ENCODE measurements at places on chromosomes 2 and 18. TPM values are rescaled to one million over a fixed set of nuclear protein-coding genes. Genes with fewer than 3 reads are reported as not detected.

DNA sequence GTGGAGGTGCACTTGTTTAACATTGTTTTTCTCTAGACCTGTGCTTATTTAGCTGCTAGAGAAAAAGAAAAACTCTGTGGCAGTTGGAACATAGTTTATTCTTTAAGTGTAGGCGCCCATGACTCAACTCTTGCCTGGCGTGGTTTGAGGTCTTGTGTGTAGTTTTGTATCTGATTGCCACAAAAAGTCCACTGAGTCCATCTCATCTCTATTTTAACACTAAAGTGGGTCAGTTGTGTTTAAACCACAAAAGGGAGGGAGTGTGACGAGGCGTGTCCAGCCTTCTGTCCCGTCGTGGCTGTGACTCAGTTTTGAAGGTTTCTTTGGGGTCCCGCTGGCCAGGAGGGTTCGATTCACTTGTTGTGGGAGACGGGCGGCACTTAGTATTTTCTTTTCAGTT is 15.3 kb upstream of the UGT1A9 start:
- H3K27ac ChIP-seq = no peak overlapping the region
- peaks cover under 1% of the 10 kb centered on the region for H3K27me3 ChIP-seq
- no peak overlapping the region for H3K4me3 ChIP-seq

GRCh38 chr2:205762881-205763280 is 80.6 kb downstream of the NRP2 start:
- peaks cover 31% of the 10 kb centered on the region for H3K4me1 ChIP-seq
- H3K36me3 ChIP-seq = no peaks in the 10 kb centered on the region
- H3K27ac ChIP-seq = no peak overlapping the region
- H3K4me3 ChIP-seq = no peak overlapping the region
- DNase-seq = no peak

DNA sequence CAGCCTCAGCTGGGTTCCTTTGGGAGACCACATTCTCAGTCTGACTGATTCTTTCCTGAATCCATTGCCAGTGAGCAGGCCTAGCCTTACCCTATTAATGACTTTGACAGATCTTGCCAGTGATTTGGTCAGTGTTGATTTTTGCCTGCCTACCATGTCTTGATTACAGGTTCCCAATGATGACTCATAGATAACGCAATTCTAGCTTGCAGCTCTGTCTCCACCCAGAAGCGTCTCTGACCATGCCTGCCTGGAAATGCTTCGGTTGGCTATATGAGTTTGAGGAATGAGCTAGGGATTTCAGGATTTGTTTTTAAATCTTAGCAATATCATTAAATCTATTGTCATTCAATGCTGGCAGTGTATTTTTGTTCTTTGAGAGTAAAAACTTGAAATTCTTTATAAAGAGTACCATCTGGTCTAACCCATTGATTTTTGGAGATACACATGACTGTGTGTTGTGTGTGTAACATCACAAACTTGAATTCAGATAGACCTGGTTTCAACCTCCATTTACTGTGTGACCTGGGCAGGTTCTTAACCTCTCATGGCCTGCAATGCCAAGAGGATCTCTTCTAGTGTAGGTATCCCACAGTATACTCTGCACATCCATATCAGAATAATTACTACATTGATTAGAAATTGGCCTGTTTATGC is 57.0 kb downstream of the CCDC150 start:
- no peak for DNase-seq
- H3K36me3 ChIP-seq = peaks cover 26% of the 10 kb centered on the region
- no peaks in the 10 kb centered on the region for H3K27me3 ChIP-seq
- H3K4me1 ChIP-seq = no peaks in the 10 kb centered on the region
- no peak overlapping the region for H3K27ac ChIP-seq
- no peak overlapping the region for H3K4me3 ChIP-seq

DNA sequence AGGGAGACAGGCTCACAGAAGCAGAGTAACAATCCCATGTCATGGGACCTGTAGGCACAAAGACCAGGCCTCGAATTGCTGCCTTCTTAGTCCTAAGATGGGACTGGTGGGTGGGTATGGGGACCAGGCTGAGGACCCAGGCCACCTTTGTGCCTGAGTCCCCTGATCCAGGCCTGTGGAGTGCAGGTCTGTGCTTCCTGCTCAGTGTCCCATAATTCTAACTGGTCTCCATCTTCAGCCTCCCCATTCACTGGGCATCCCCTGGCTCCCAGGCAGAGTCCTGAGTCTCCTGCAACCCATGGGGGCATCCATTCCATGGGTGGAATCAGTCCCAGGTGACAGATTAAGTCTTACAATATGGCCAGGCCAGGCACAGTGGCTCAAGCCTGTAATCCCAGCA is 83.9 kb downstream of the SMAD7 start:
- H3K36me3 ChIP-seq = no peaks in the 10 kb centered on the region
- H3K27ac ChIP-seq = no peak overlapping the region
- no peak for DNase-seq
- H3K4me1 ChIP-seq = no peaks in the 10 kb centered on the region
- H3K4me3 ChIP-seq = no peak overlapping the region
- H3K27me3 ChIP-seq = peaks cover 2% of the 10 kb centered on the region

- peak overlapping the region; percentile 99 for H3K27ac ChIP-seq
- peaks cover 33% of the 10 kb centered on the region for H3K36me3 ChIP-seq
- no peaks in the 10 kb centered on the region for H3K27me3 ChIP-seq
- H3K4me1 ChIP-seq = peaks cover 42% of the 10 kb centered on the region
- DNase-seq = no peak
- H3K4me3 ChIP-seq = peak overlapping the region; percentile 98
These were observed 782 bp downstream of the MTA3 start for GRCh38 chr2:42569116-42569711.

DNA sequence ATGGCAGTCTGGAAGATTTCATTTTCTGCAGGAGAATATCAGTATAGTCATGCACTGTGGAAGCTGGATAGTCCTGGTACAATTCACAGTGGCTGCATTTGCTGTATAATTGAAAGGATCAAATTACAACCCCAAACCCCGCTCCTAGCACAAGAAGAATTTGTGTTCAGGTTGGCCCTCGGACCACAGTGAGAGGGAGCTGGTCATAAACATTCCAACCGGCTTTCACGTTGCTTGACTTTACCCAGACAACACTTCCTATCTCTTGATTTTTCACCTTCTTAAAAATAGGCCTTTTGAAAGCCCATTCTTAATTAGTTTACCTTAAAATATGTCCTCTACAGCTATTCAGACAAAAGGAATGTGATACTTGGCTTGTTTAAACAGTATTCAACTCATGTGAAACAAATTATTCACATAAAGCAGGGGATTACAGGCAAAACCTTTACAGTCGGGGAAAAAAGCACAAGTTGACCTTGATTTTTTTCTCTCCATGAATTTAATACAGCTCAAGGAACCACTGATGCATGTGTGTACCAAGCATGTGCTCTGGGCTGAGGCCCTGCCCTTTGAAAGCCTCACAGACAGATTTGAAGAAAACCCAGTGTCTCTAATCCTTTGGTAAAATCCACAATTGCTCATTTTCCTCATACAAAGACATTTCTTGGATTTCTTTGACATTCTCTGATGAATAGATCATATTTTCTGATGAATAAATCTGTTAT is 143.0 kb upstream of the SOX11 start:
- no peak for DNase-seq
- no peaks in the 10 kb centered on the region for H3K4me1 ChIP-seq
- H3K27me3 ChIP-seq = peaks cover 18% of the 10 kb centered on the region
- H3K4me3 ChIP-seq = no peak overlapping the region
- no peak overlapping the region for H3K27ac ChIP-seq

DNA sequence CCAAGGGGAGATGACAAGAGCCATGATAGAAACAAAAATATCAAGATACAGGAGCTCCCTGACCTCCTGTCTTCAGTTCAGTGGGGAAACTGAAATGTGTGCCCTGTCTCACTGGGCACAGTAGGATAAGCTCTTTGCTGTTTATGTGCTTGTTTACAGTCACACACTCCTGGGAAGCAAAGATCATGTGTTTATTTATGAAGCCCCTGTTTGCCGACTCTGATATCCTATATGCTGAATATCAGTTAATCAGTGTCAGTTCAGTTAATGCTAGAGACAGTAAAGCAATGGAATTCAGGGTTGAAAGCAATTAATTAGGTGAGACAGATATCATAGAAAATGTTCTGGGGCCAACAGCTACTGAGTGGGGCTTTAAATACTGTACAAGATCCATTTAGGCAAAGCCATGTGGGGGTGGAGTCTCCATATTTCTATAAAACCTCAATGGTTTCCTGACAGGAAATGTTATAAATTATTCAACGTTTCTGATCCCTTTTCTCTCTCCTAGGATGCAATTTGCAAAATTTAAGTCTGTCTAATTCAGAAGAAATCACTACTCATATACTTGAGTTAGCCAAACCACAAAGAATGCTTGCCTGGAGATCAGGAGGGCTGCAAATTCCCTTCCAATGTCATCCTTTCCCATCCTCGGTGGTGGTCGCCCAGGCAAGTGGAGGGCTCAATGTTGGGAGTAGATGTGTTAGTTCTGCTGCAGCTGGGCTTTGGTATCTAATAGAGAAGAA is 551.3 kb downstream of the CMPK2 start:
- H3K27me3 ChIP-seq = peaks cover 2% of the 10 kb centered on the region
- peaks cover 77% of the 10 kb centered on the region for H3K36me3 ChIP-seq
- H3K27ac ChIP-seq = no peak overlapping the region
- no peak overlapping the region for H3K4me3 ChIP-seq
- no peak for DNase-seq
- no peaks in the 10 kb centered on the region for H3K4me1 ChIP-seq

DNA sequence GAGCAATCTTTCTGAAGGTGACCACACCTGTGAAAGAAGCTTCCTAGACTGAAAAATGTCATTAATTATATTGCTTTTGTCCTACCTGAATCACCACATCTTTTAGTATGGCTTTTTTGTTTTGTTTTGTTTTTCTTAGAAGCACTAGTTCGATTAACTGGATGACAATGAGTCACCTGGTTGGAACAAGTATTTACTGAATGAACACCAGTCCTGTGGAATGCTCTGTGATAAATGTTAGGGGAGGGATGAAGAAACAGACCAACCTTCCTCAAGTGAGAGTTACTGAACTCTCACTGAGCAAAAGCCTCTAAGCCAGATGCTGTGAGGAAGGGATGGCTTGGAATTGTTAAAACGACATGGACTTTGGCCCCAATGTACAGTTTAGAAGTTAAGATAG is 26.8 kb upstream of the DCC start:
- DNase-seq = no peak
- H3K27me3 ChIP-seq = no peaks in the 10 kb centered on the region
- peaks cover 39% of the 10 kb centered on the region for H3K4me1 ChIP-seq
- no peak overlapping the region for H3K4me3 ChIP-seq
- peaks cover 17% of the 10 kb centered on the region for H3K36me3 ChIP-seq

GRCh38 chr18:57869221-57869620 is 66.1 kb upstream of the ATP8B1 start:
- peaks cover 4% of the 10 kb centered on the region for H3K36me3 ChIP-seq
- no peaks in the 10 kb centered on the region for H3K4me1 ChIP-seq
- no peak overlapping the region for H3K4me3 ChIP-seq
- peaks cover 5% of the 10 kb centered on the region for H3K27me3 ChIP-seq

DNA sequence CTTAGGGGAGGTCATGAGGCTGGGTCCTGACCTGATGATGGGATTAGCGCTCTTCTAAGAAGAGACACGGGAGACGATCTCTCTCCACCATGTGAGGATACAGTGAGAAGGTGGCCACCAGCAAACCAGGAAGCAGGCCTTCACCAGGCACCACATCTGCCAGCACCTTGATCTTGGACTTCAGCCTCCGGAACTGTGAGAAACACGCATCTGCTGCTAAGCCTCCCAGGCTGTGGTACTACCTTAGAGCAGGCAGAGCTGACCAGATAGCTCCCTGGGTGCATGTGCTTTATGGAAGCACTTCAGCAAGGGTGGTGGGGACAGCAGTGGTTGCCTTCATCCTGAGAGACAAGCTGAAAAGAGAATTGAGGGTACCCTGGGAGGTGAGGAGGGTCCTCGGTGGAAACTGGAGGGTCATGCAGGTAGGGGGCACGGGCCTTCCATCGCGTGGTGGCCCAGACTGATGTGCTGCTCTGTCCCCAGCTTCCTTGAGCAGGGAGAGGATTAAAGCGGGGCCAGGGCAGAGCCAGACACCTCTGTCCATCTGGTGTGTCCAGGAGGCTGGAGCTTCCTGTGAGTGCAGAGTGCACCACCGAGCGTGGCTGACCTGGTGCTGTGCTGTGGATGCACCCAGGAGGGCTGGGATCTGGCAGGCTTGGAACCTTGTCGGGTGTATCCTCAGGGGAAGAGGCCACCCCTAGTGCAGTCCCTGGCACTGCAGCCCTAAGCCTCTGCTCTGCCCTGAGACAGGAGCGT is 42.9 kb upstream of the HS6ST1 start:
- peak; percentile 3 for DNase-seq
- no peaks in the 10 kb centered on the region for H3K27me3 ChIP-seq
- H3K4me3 ChIP-seq = no peak overlapping the region
- H3K27ac ChIP-seq = peak overlapping the region; percentile 98
- H3K4me1 ChIP-seq = peaks cover 38% of the 10 kb centered on the region

GRCh38 chr18:21295101-21295500 is 53.1 kb downstream of the GREB1L start:
- H3K4me1 ChIP-seq = peaks cover 19% of the 10 kb centered on the region
- no peak overlapping the region for H3K27ac ChIP-seq
- no peaks in the 10 kb centered on the region for H3K27me3 ChIP-seq

DNA sequence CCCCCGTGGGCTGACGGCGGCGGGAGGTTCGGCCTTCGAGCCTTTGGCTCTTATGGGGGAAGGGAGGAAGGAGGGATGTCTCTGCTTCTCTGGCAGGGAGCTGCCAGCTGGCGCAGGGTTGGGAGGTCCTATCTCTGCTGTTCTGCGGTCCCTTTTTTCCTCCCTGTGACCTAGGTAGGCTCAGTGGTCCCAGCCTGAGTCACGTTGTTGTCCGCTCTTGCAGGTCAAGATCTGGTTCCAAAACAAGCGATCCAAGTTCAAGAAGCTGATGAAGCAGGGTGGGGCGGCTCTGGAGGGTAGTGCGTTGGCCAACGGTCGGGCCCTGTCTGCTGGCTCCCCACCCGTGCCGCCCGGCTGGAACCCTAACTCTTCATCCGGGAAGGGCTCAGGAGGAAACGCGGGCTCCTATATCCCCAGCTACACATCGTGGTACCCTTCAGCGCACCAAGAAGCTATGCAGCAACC is 2.5 kb downstream of the DLX1 start:
- no peak overlapping the region for H3K27ac ChIP-seq
- H3K4me3 ChIP-seq = peak overlapping the region; percentile 87
- peaks cover 76% of the 10 kb centered on the region for H3K4me1 ChIP-seq
- H3K36me3 ChIP-seq = no peaks in the 10 kb centered on the region
- H3K27me3 ChIP-seq = peaks cover 100% of the 10 kb centered on the region
- DNase-seq = no peak

DNA sequence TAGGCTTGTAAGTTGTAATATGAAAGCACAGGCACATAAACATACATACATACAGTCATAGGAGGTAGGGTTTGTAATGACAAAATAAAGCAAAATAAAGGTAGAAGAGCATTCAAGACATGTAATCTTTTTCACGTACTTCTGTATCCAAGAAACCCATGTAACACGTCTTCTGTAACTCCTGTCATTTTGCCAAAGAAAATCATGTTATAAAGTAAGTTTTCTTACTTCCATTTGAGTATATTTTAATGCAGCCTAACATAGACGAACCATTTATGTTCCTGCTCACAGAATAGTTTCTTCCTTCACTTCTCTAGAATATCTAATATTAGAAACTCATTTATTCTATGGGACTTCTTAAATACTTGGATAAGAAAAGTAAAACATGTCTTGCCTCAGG is 1884.0 kb upstream of the CELF4 start:
- no peak overlapping the region for H3K27ac ChIP-seq
- peaks cover 3% of the 10 kb centered on the region for H3K36me3 ChIP-seq
- H3K4me1 ChIP-seq = peaks cover 10% of the 10 kb centered on the region
- H3K4me3 ChIP-seq = no peak overlapping the region
- no peaks in the 10 kb centered on the region for H3K27me3 ChIP-seq

The TACR1 gene
- 0.23 TPM for total RNA-seq

The ERMN gene
- total RNA-seq = 0.59 TPM

The CTLA4 gene
- total RNA-seq = not detected

The INHBB gene
- 0.14 TPM for total RNA-seq

The C2orf72 gene
- total RNA-seq = 1.3 TPM

The TTR gene
- total RNA-seq = 1.0 TPM

The GALM gene
- 13.5 TPM for total RNA-seq
